ENCODE measurements at places on chromosomes 3 and 15.

GRCh38 chr15:22968366-22968765 lies 11.8 kb downstream of the CYFIP1 start:
- DNase-seq: no peak

DNA sequence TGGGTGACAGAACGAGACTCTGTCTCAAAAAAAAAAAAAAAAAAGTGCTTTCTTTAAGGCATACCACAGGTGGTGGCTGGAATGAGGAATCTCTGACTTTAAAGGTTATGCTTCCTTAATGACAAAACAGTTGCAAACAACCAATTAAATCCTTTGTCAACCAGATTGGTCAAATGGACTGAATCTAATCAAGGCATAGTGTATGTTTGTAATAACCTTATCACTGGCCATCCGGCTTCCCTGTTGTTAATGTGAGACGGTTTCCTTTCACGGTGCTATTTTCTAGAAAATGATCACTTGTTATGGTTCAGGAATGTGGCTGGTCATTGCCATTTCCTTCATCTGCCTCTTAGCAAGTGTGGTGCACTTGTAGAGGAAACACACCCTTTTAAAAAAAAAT lies 75.9 kb downstream of the FLNB start:
- no peak for DNase-seq

- DNase-seq: no peak
Observed at GRCh38 chr15:51492528-51492927, 130.0 kb downstream of the DMXL2 start.

- no peak for DNase-seq
Observed at GRCh38 chr15:70636540-70637165, 126.7 kb downstream of the UACA start.

DNA sequence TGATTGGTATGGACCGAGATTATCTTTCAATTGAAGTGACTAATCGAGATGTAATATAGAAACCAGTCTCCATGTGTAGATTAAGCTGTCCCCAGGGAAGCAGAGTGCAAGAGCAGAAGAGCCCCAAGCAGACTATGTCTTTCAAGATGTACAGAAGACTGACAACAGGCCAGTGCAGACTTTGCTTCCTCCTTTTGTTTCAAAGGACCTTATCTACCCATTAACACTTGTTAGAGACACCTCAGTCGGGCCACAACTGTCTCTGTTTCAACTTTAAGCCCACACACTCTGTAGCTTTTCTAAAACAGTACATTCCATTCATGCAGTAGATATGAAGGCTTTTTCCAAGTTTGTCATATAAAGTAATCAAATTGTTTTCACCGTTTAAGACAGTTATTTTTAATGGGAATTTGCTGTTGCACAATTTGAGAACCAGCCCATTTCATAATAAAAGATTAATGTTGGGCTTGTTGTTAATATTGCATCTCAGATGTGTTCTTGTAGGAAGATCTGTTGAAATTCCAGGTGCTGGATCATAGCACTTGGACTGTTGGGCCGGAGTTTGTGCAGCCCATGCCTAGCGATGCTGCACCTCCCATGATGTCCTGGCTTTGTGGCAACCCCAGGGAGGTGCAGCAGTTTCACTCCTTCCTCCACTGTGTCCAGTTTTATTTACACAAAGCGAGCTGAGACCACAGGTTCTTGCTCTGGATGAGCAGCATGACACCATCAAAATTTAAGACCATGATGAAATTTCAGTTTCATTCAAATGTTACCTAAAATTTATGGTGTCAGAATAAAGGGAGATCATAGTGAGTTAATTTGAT lies 12.4 kb downstream of the GORASP1 start:
- no peak for DNase-seq

DNA sequence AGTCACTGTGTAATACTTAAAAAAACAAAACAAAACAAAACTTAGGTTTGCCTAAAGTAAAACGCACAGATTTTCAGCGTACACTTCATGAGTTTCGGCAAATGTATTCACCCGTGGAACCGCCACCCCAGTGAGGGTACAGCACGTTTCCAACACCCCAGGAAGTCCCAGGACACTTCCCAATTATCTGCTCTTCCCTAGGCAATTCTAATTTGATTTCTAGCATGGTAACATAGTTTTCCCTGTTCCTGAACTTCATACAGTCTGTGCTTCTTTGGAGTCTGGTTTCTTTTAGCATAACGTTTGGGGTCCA lies 497 bp upstream of the CLASP2 start:
- DNase-seq: no peak

DNA sequence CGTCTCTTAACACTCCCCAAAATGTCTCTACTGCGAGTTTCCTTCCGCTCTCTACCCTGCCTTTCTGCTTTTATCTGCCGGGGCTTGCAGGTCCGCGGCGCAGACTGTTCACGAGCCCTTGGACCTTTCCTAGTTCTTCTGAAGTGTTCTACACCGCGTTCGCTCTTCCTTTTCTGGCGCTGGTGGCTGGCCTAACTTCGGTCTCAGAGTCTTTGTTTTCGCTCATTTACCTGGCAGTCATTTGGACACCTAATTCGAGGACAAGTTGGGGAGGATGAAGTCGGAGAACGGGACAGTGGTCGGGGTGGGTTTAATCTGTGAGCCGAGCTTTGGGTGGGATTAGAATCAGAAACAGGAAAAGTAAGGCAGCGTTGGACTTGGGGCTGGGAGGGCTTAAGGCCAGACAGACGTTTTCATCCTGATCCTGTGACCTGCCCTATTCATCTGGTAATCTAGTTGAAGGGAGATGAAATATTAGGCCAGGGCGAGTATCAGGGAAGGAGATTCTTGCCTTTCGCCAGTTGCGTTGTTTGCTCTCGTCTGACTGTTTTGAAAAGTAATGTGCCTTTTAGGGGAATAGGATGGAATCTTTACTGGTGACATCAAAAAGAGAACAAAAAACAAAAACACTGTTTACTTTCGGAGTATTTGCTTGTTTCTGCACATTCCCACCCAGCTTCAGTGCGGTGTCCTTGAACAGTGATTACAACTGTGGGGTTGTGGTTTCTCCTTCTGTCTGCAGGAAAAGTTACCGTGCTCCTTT lies 1.8 kb downstream of the DIPK2A start:
- no peak for DNase-seq

- DNase-seq: no peak
Observed at GRCh38 chr3:55203006-55203405, 275.1 kb upstream of the LRTM1 start.

DNA sequence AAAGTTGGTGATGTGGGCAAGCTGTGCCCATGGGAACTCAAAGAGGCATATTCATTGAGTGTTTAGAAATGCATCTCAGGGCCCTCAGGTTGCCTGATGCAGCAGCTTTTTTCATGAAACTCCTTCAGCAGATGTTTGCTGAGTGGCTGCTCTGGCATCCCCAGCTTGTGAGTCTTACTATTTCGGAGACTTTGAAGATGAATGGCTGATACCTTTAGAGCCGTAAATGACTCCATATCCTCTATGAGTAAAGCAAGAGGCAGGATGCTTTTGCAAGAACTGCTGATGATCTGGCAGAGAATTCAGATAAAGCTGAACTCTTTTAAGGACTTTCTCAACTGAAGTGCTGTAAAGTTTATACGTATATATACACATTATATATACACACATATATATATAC lies 384.3 kb downstream of the CACNA2D3 start:
- DNase-seq: no peak

DNA sequence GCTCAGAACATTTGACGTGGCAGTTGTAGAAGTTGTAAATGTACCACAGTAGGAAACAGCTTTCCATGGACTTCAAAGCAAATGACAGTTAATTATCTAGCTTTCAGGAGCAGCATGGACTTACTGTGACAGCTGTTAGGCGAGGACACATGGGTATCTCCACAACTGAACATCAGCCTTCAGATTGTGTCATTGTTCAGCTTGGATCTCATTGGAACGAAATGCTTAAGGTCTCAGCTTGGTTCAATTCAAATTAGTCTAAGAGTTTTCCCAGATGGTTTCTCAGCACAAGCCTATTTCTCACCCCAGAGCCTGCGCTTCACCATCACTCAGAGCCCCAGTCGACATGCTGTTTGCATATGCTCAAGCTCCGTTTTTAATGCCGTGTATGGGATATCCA lies 21.1 kb upstream of the GYG1 start:
- no peak for DNase-seq

- DNase-seq: no peak
Observed at GRCh38 chr3:149954812-149955211, 15.9 kb downstream of the PFN2 start.

GRCh38 chr15:95609096-95609495 lies 721.4 kb upstream of the NR2F2 start:
- no peak for DNase-seq

GRCh38 chr3:172288651-172289050 lies 159.6 kb downstream of the GHSR start:
- DNase-seq: no peak

GRCh38 chr3:112497897-112498548 lies 1.2 kb downstream of the BTLA start:
- no peak for DNase-seq

DNA sequence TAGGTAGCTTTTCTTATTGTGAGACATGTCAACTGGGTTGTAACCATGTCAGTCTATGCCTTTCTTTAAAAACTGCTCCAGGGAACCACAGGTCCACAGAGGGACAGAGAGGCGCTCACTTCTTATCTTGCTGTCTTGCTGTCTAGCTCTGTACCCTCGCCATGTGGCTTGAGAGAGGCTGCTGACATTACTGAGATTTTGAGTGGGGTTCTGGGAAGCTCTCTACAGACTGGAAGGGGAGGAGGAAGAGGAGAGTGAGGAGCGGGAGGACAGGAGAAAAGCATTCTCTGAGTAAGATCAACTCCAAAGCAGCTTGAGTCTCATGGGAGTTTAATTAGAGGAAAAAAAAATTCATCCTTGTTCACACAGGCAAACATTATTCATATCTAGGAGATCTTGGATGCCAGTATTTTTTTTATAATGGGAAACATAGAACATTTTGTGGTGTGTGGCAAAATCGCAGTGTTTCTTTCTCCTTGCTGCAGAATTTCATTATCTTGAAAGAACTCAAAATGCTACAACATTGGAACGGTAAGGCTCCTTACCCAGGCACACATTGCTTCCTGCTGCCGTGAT lies 1037.0 kb upstream of the NR2F2 start:
- DNase-seq: no peak

DNA sequence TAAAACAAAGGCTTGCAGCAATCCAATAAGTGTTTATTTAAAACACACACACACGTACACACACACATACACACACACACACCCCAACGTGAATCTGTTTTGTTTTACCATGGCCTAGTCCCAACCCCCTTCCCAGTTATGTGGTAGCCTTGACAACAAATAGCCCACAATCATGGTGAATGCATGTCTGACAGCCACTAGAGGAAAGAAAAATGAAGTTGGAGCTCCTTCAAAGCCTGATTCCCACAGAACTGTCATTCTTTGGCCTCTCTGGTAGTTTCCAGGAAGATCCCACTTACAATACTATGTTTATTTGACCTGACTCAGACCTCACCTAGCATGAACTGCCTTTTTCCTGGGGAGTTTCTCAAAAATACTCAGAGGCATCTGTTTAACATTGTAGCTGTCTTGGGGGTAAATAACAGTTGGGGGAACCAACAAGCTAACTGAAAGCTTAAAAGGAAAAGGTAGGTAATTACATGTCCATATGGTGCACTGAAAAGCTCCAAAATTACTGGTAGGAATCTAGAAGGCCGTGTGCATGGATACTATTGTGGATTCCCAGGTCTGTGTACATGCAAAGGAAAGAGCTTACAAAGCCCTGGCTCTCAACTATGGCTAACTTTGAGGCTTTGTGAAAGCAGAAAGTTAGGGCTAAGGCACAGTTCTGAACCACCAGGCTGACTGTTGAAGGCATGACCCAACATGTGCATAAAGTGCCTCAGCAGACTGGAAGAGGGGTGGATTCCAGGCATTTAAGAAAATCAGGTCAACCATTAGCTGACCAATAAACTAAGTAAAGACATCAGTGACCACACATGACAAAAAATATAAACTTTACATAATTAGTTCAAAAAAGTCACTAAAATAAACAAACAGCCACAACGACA lies 65.3 kb downstream of the FAIM start:
- DNase-seq: no peak

DNA sequence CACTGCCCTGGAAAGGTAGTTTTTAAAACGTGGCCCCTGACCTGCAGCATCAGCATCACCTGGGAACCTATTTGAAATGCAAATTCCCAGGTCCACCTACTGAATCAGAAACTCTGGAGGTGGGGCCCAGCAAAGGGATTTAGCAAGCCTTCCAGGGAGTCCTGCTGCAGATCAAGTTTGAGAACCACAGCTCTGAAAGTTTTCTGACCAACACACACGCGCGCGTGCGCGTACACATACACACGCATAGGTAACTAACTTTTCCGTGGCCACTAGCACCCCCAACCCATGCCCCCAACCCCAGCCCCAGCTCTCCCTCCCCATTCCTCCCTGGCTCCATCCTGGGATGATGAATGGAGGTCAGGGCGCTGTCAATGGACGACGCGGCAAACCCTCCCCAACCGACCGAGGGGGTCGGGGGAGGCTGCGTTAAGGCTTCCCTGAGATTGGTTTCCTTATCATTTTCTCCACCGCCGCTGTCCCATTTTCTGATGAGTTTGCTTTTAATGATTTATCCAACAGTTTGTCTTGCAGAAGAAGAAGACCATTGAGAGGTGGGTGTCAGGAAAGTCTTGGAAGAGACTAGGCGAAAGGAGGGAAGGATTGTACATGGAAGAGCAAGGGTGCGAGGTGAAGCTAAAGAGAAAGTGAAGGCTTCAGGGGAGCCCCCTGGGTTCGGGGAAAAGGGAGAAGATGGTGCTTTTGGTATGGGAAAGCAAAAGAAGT lies 590 bp upstream of the BOC start:
- DNase-seq: no peak

DNA sequence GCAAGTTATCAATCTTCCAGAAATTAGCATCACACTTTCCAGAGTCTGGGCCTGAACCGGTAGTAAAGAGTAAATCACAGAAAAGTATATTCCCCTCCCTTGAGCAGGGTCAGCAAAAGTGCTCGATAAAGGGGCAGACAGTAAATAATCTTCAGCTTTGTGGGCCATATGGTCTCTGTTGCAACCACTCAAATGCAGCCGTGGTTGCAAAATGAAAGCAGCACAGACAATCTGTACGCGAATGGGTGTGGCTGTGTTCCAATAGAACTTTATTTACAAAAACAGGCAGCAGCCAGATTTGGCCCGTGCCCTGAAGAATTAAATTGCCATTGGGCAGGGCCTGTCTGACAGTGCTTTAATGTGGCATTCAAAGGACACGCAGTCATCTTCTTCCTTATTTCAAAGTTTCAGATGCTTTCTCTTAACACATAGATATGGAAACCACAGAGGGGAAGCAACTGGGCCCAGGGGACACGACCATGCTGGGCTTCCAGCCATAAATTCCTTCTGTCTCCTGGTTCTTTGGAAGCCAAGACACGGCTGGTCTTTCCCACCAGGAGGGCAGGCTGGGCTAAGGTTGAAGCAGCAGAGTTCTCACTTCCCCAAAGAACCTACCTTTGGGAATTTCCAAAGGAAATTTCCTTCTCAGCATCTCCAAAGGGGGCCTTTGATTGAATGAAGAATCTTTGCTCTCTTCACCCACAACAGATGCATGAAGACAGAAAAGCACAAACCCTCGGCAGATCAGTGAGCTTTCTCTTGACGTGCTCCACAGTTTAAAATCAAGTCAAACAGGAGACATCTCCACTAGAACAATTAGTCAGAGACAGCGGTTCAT lies 489.8 kb upstream of the PROK2 start:
- no peak for DNase-seq

GRCh38 chr15:100703671-100704070 lies 101.3 kb downstream of the ASB7 start:
- no peak for DNase-seq

- no peak for DNase-seq
Observed at GRCh38 chr3:25214034-25214433, 214.0 kb upstream of the RARB start.

GRCh38 chr3:173340626-173341025 lies 56.9 kb upstream of the NLGN1 start:
- no peak for DNase-seq

Data from activated CD4-positive, alpha-beta T cell treated with anti-CD3 and anti-CD28 coated beads for 4 hours (primary cell).